ENCODE measurements at places on chromosomes 6 and 20.

GRCh38 chr6:10526156-10526555 lies 5.0 kb downstream of the GCNT2 start:
- DNase-seq = no peak

GRCh38 chr6:170182093-170182780 lies 108.6 kb downstream of the DLL1 start:
- no peak for DNase-seq

- DNase-seq = no peak
Measured at GRCh38 chr20:59346061-59346460, 45.6 kb downstream of the EDN3 start.

DNA sequence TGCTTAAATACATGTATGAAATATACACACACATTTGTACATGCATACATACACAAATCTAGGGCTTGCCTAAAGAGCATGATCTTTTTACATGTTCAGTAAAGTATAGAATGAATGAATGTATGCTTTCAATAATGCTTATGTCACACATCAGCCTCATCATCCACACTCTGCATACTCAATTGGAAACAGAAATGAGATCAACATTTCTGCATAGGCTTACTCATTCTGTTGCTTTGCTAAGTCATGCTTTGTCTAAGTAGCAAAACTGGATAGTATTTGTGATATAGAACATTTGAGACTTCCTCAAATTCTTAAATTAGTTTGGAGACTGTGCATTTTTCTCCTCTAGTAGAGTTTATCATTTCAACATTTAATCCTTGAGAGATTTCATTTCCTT lies 343.3 kb downstream of the ADGRB3 start:
- DNase-seq = no peak

DNA sequence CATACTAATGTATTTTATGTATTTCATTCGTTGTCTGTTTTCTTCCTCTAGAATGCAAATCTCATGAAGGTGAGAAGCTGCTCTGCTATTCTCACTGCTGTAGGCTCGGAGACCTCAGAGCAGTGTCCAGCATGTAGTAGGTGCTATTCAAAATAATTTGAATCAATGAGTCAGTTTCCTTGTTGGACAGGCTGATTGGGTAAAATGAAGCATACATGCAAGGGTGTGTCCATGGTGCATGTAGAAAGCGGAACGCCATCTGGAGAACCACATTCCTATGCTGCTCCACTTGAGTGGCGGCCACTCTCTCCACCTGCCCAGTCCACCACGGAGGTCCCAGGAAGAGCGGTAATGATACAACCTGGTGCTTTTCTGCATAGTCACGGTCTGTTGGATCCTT lies 412.1 kb downstream of the QKI start:
- no peak for DNase-seq

DNA sequence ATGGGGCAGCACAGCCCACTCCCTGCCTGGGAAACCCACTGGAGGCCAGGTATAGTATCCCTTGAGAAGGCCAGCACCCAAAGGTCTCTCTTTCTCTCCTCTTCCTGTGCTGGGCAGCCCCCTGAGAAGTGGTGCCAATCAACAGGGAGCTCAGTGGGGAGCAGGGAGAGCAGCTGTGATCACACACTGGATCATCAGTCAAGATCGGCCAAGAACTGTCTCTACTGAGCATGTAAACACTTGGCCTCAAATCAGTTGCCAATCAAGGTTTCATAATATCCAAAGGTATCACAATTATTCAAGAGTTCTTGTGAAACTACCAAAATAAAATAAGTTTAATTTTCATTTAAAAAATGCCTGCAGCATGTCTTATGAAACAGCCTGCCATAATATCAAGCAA lies 18.8 kb downstream of the MRPL14 start:
- no peak for DNase-seq

GRCh38 chr6:42774201-42774600 lies 7.7 kb upstream of the BICRAL start:
- DNase-seq = no peak

GRCh38 chr6:155030148-155030720 lies 35.1 kb downstream of the TIAM2 start:
- no peak for DNase-seq

DNA sequence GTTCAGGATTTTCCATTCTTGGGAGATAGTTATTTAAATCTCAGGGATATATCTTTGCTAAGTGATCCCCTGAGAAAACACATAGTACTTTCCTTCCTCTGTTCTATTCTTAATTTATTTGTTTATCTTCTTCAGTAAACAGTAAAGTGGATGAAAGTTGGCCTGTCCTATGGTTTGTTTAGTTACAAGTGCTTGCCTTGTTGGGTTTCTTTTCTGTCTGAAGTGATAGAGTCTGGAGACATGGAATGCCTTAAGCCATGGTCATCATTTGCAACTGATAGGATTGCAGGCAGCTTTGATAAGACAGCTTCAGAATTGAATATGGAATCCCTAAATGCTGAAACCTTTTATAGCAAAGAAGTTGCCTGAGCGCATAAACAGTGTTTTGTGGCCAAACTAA lies 4.9 kb downstream of the ADGRG6 start:
- no peak for DNase-seq

Data from fibroblast of gingiva (primary cell).